ENCODE measurements at places on chromosomes 12 and 14.
A peak's percentile ranks its signal among the peaks of the same experiment; 100 is the strongest.

- H3K4me3 ChIP-seq = peak overlapping the region; percentile 38
- H3K27me3 ChIP-seq = no peaks in the 10 kb centered on the region
- DNase-seq = no peak
- H3K27ac ChIP-seq = no peak overlapping the region
- no peaks in the 10 kb centered on the region for H3K4me1 ChIP-seq
- no peaks in the 10 kb centered on the region for H3K36me3 ChIP-seq
Measured at GRCh38 chr14:31229638-31230572, 22.3 kb upstream of the HECTD1 start.

DNA sequence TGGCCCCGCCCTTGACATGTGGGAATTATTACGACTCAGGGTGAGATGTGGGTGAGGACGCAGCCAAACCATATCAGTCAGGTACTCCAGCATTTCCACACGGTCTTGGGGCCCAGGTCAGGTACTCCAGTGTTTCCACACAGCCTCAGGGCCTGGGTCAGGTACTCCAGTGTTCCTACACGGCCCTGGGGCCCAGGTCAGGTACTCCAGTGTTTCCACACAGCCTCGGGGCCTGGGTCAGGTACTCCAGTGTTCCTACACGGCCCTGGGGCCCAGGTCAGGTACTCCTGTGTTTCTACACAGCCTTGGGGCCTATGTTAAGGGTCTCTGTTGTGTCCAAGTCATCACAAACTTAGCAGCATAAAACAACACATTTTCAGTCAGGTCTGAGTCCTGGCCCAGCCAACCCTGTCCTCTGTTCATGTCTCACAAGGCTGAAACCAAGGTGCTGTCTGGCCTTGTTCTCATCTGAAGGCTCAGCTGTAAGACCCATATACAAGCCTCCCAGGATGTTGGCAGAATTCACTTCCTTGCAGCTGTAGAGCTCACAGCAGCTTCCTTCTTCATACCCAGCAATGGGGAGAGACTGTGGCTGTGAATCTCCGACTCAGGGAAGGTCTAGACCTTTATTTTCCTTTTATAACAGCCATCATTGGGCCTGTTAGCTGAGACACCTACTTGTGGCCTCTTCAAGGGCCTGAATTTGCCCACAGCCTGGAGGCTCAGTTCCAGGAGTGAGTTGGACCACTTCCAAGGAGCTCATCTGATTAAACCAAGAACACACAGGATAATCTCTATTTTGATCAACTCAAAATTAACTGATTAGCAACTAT lies 107.6 kb upstream of the SFSWAP start:
- H3K4me1 ChIP-seq = no peaks in the 10 kb centered on the region
- no peaks in the 10 kb centered on the region for H3K36me3 ChIP-seq
- H3K4me3 ChIP-seq = no peak overlapping the region
- DNase-seq = no peak

DNA sequence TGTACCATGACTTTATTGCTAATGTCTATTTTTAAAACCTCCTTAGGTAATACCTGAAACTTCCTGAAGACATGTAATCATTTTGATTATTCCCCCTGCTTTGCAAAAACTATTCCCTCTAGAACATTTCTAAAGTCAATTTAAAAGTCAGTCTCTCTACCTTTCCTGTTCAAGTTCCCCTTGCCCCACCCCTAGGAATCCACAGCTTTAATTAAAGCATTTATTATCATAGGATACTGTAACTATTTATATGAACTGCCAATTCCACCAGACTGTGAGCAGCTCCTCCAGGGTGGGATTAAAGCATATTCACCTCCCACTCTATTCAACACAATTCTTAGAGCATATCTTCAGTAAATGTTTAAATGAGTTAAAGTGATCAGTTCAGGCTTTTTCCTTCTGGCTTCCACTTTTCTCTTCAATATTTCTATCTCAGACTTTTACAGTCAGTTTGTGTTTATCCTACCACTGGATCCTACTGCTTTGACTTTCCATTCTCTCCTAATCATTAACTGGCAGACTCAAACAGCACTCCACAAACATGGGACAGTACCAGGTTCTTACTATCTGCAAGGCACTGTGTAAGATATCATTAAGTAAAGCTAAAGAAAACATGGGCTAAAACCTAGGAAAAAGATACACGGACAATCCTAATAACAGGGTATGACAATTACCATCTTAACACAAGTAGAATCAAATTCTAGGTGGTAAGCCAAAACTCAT lies 39.1 kb downstream of the PTPN21 start:
- no peak overlapping the region for H3K4me3 ChIP-seq
- peaks cover 9% of the 10 kb centered on the region for H3K4me1 ChIP-seq
- no peaks in the 10 kb centered on the region for H3K36me3 ChIP-seq
- no peak for DNase-seq
- no peak overlapping the region for H3K27ac ChIP-seq

GRCh38 chr14:61478971-61479473 lies 157.6 kb downstream of the PRKCH start:
- DNase-seq = no peak
- no peak overlapping the region for H3K4me3 ChIP-seq
- no peaks in the 10 kb centered on the region for H3K27me3 ChIP-seq
